ENCODE measurements at places on chromosomes 2 and 18.

- no peak for DNase-seq
These were observed 27.2 kb upstream of the B4GALT6 start for GRCh38 chr18:31711365-31712172.

DNA sequence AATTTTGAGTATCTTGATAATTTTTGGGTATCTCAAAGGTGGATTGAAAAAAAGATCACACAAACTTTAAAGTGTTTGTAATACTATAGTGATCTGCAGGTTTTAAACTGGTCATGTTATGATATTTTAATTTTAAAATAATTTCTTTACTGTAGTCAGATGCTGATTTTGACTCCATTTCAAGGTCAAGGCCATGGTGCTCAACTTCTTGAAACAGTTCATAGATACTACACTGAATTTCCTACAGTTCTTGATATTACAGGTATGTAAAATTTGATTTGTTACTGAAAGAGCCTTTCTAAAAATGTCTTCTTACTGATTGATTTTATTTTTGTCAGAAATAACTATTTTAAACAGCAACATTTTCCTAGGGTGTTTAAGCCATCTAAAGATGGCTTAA is 33.1 kb upstream of the METAP1D start:
- no peak for DNase-seq

GRCh38 chr2:134290358-134290757 is 36.5 kb downstream of the MGAT5 start:
- no peak for DNase-seq

DNA sequence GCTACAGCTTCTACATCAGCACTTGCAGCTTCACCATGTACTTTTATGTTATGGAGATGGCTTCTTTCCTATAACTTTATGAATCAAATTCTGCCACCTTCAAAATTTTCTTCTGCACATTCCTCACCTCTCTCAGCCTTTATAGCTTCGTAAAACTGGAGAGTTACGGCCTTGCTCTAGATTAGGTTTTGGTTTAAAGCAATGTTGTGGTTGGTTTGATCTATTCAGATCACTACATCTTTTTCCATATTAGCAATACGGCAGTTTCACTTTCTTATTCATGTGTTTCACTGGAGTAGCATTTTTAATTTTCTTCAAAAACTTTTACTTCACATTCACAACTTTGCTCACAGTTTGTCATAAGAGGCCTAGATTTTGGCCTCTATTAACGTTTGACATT is 242.9 kb upstream of the GYPC start:
- no peak for DNase-seq

DNA sequence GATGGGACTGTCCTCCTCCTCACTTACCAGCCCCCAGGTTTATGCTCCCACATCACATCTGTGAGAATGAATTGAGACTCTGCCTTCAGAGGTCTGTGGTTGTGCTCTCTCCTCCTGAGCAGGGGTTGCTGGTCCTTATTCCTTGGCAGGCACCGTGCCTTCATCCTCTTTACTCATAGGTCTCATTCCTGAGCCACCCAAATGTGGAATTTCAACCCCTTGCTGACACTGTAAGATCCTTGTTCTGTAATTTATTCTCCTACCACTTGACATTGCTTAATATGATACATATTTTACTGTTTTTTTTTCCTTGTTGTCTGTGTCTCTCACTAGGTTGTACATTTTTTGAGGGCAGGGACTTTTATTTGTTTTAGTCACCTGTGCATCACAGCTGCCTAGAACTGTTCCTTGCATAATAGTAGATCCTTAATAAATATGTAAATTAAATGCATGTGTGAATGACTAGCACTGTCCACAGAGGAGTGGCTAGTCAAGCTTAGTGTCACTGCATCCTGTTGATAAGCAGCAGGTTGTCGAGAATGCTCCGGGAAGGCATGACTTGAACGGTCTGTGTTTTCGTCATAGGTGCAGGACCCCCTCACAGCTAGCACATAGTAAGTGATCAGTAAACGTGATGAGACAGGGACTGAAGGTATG is 180.6 kb downstream of the ZNF407 start:
- no peak for DNase-seq

GRCh38 chr18:13603304-13604019 is 122.9 kb downstream of the FAM210A start:
- no peak for DNase-seq

DNA sequence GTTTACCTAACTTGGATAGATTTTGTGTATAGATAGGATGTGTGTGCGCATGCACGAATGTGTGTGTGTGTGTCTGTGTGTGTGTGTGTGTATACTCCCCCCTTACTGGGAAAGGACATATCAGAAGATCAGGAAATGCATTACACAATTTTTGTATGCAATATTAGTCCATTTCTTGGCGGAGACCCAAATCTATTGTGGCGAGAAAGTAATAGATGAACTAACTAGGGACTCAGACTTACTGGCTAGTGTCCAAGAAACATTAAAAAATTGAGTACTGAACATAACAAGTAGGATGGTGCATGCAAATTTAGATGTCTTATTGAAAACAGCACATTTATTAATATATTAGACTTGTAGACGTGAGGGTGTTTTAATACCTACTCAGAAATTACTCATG is 1036.5 kb upstream of the FANCL start:
- DNase-seq: no peak

Data from body of pancreas (tissue), 4 donors.